Sigmoid colon (tissue), 7 donors: ENCODE measurements at places on chromosomes 11 and 22. TPM values are rescaled to one million over a fixed set of nuclear protein-coding genes. Genes with fewer than 3 reads are reported as not detected.

DNA sequence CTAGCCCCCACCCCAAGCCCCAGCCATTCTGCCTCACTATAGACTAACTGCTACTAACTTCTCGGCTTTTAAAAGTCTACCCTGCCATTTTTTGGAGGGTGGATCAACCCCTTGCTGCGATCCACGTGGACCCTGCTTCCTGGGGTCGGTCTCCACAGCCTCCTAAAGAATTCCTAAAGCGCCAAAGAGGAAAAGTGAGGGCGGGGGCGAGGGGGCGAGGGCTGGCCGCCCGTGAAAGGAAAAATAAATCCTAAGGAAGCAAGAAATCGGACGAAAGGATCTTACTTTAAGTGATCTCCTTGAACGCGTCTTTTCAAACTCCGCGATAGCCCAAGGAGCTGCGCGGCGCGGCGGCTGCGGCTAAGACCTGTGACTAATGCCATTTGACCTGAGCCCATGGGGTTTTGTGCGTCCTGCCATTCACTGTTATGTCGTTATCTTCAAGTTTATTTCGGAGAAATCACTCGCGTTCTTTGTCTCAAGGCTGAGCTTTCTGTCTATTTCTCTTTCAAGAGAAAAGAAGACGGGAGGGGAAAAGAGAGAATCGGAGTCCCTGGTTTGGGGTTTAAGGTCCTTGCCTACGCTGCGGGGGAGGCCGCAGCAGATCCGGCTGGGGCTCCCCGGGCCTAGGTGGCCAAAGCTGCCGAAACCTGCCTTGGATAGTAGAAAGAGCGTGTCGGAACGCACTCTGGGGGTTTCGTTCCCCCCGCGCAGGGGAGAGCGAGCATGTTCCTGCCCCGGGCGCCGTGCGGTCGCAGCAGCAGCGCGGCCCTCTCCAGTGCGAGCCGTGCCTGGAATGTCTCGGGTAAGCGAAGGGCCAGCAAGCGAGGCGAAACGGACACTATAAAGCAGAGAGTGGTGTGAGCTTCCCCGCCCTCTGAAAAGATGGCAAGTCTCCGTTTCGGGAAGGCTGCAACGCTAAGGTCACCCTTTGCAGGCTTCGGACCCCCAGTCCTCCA is 2.8 kb upstream of the DBX1 start:
- no peaks in the 10 kb centered on the region for H3K36me3 ChIP-seq
- no peak overlapping the region for H3K4me3 ChIP-seq
- peaks cover 100% of the 10 kb centered on the region for H3K27me3 ChIP-seq
- no peak overlapping the region for H3K27ac ChIP-seq
- H3K4me1 ChIP-seq, result no peaks in the 10 kb centered on the region

DNA sequence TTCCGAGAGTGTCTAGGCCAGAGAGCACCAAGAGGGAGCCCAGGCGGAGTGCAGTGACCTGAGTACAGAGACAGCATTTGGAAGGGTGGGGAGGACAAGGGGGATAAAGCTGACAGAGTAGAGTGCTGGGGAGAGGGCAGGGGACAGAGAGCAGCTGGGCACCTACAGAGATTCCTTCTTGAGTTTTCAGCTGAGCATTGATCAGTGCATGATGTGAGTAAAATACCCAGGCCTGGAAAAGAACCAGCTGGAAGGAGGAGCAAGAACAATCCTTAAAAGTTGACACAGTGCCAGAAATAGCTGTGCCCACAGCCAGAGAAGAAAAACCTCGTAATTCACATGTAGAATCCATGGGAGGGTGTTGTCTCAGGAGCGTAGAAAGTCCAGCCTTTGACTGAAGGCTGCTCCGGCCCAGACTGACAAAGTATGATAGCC is 33.9 kb upstream of the PANX2 start:
- H3K4me1 ChIP-seq, result peaks cover 10% of the 10 kb centered on the region
- no peak overlapping the region for H3K4me3 ChIP-seq
- no peak for DNase-seq
- no peaks in the 10 kb centered on the region for H3K27me3 ChIP-seq
- no peaks in the 10 kb centered on the region for H3K36me3 ChIP-seq

DNA sequence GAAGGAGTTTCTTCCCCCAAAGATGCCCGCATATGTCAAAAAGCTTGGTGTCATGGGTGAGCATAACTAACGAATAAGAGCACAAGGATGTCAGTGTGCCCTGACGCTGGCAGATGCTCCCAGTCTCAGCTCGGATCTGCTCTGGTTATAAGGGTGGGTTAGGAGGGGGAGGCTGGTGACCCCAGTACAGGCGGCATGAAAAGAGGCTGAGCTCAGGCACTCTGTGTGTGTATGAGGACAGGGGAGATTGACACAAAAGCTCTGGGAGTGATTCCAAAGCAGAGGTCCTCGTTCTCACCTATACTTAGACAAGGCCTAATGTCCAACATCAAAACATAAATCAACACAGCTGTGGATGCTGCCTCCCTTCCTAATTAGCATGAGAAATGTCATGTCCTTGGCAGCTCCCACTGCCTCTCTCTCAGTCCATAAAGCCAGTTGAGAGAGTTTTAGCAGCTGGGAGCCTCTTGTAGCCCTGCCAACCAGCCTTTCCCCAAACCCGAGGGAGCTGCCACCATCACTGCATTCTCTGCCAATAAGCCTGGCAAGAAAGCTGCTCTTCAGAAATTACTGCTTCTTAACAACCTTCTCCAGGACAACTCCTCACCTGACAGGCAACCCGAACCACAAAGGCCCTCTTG is 59.8 kb downstream of the SC5D start:
- DNase-seq, result no peak
- H3K4me1 ChIP-seq, result peaks cover 32% of the 10 kb centered on the region

GRCh38 chr11:36010010-36010740 is 66.3 kb downstream of the LDLRAD3 start:
- peaks cover 16% of the 10 kb centered on the region for H3K4me1 ChIP-seq
- DNase-seq, result no peak
- H3K36me3 ChIP-seq, result no peaks in the 10 kb centered on the region
- no peaks in the 10 kb centered on the region for H3K27me3 ChIP-seq

- no peaks in the 10 kb centered on the region for H3K27me3 ChIP-seq
- H3K4me3 ChIP-seq, result no peak overlapping the region
- H3K4me1 ChIP-seq, result no peaks in the 10 kb centered on the region
Measured at GRCh38 chr11:117528097-117528721, 200.6 kb downstream of the CEP164 start.

DNA sequence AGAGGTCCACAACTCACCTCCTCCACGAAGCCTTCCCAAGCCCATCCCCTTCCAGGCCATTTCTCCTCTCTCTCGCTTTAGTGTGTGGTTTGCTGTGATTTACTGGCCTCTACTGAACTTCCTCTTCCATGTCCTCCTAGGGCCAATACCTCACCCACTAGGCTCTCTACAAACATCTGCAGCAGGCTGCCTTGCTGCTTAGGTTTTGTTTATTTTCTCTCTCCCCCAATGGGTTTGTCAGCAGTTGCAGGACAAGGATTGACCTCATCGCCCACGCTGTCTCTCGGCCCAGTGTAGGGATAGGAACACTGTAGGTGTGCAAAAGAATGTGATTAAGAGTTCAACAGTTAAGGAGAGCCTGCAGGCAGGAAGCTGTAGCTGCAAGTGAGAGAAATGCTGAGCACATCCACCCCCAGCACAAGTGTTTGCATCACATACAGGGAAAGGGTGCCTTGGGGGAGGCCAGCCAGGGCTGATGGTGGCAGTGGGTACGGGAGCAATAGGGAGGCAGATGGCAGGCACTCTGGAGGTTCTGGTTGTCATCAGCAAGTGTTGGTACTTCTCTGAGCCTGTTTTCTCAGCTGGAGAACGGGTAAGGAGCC is 1.4 kb downstream of the PC start:
- H3K27ac ChIP-seq, result no peak overlapping the region
- peak; percentile 70 for DNase-seq
- no peaks in the 10 kb centered on the region for H3K4me1 ChIP-seq
- no peaks in the 10 kb centered on the region for H3K36me3 ChIP-seq
- H3K4me3 ChIP-seq, result no peak overlapping the region
- H3K27me3 ChIP-seq, result no peaks in the 10 kb centered on the region

DNA sequence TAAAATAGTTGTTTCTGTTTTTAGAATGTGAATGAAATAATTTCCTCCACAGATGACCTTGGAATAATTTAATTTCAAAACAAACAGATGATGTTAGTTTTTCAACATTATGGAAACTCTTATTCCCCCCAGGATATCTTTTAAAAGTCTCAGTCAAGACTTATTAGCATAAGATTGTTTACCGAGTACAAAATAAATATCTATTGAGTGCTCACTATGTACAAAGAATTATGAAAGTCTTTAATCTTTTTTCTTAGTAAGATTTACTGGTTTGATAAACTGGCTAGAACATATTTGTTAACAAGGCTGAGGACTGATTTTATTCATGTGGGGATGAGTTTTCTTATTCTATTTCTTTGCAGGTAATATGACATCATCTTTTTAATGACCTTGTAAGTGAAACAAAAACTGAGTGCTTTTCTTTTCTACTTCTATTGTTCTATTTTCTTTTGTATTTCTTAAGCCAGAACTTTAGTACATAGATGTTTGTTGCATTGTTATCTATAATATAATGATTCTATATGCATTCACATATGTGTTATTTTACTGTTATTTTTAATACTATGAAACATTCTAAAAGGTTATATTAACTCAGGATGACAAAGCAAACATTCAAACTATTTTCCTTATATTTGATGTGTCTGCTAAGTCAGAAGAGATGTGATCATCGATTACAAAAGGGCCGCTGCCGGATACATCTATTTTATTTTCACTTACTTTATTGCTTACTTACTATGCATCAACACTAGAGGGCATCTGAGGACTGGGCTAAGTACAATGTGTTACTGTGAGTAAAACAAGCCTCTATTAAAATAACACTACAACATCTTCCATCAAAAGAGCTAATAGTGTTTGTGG is 111.0 kb upstream of the ARHGAP42 start:
- no peaks in the 10 kb centered on the region for H3K27me3 ChIP-seq
- peaks cover 7% of the 10 kb centered on the region for H3K4me1 ChIP-seq
- DNase-seq, result no peak
- no peak overlapping the region for H3K27ac ChIP-seq

SPCS2 gene
- total RNA-seq, result 51.7 TPM

C22orf31 gene
- total RNA-seq, result not detected

- no peak for DNase-seq
- H3K4me3 ChIP-seq, result no peak overlapping the region
- no peak overlapping the region for H3K27ac ChIP-seq
- H3K4me1 ChIP-seq, result peaks cover 18% of the 10 kb centered on the region
Measured at GRCh38 chr22:27892064-27892463, 27.0 kb downstream of the PITPNB start.

- H3K4me1 ChIP-seq, result no peaks in the 10 kb centered on the region
- no peaks in the 10 kb centered on the region for H3K36me3 ChIP-seq
- no peak overlapping the region for H3K27ac ChIP-seq
- DNase-seq, result no peak
Measured at GRCh38 chr11:45756384-45757010, 48.5 kb upstream of the SLC35C1 start.

CCDC117 gene
- total RNA-seq, result 32.4 TPM

- H3K36me3 ChIP-seq, result peaks cover 30% of the 10 kb centered on the region
- no peak overlapping the region for H3K4me3 ChIP-seq
- no peak overlapping the region for H3K27ac ChIP-seq
- H3K4me1 ChIP-seq, result peaks cover 7% of the 10 kb centered on the region
- H3K27me3 ChIP-seq, result no peaks in the 10 kb centered on the region
Measured at GRCh38 chr22:24409707-24410106, 17.7 kb upstream of the ADORA2A start.

- no peak for DNase-seq
- no peak overlapping the region for H3K27ac ChIP-seq
- H3K4me1 ChIP-seq, result peaks cover 15% of the 10 kb centered on the region
Measured at GRCh38 chr11:95138448-95138847, 48.8 kb downstream of the ENDOD1 start.

DNA sequence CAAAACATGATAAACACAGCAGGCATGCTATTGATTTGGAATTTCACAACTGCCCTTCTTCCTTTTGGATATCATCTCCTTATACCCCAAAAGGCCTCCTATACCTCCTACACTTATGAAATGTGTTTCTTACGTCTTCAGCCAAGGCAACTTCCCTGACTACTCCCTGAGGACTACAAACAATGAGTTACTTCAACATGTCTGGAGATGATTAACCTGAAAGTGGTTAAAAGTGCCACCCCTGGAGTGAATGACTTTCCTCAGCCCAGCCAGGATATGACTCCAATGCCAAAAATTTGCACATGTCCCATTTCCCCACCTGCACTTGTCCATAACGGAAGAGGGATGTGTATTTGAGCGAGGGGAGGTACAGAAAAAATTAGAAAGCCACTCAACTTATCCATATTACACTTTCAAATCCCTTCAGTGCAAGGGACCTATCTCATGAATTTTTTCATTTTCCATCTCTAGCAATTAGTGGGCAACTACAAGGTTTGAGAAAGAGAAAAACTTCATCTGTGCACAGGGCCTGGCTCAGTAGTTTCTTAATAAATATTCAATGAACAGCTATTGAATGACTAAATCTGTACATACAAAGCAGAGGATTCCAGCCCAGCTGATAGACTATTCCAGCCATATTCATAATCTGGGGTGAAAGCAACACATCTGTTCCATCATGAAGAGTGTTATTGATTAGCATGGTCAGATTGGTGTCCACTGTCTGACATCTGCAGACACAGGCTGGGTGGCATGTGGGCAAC is 36.8 kb downstream of the KIRREL3 start:
- H3K4me3 ChIP-seq, result no peak overlapping the region
- DNase-seq, result no peak
- H3K27me3 ChIP-seq, result no peaks in the 10 kb centered on the region
- no peaks in the 10 kb centered on the region for H3K4me1 ChIP-seq
- H3K36me3 ChIP-seq, result no peaks in the 10 kb centered on the region

ANO9 gene
- 2.5 TPM for total RNA-seq

LDHAL6A gene
- total RNA-seq, result not detected

GRCh38 chr11:94454301-94454700 is 39.3 kb downstream of the MRE11 start:
- DNase-seq, result no peak
- no peaks in the 10 kb centered on the region for H3K27me3 ChIP-seq
- H3K27ac ChIP-seq, result no peak overlapping the region
- H3K4me1 ChIP-seq, result no peaks in the 10 kb centered on the region
- no peaks in the 10 kb centered on the region for H3K36me3 ChIP-seq
